ENCODE measurements at places on chromosomes 1 and 21.

DNA sequence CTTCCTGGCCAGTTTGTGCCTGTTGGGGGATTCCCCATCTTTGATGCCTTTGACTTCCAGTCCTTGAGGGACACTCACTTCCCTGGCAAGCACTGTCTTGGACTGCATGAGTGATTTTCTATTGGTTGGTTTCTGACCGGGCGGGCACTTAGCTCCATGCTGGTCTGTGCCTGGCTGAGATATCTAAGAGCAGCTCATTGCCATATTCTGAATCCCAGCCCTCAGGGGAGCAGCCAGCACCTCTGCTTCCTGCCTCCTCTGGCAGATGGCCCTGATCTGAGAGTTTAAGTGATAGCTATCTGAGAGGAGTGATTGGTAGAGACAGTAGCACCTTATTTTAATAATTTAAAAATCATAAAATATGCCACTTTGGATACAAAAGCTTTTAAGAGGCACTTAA, 52.5 kb downstream of the DISC1 start:
- DNase-seq: no peak

GRCh38 chr1:109759513-109760334, 4.0 kb downstream of the EPS8L3 start:
- no peak for DNase-seq

DNA sequence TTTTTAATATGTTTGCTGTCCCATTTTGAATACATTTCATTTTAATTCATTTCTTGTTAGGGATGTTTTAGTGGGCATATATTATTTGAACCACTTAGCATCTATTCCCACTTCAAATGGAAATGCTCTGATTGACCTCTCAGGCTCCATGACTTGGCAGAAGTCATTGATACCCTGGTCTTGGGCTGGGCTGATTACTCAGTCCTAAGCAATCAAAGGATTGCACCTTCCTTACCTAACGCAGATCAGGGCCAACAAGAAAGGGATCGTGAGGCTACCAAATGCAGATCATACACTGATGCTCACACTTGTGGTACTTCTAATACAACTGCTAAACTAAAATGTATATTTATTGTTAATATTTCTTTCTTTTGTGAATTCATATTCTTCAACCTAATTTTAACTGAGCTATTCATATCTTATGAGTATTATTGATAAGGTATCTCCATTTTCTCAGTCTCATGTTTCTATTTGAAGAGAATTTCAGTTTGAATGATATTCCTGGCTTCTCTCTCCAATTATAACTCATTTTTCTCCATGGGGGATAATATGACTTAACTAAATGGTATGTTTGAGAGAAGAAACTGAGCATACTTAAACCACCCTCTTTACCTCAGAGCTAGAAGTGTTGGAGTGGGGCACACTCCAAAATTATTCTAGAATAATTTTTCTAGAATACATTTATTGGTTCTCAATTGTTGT, 615.5 kb upstream of the ADAMTS5 start:
- no peak for DNase-seq

DNA sequence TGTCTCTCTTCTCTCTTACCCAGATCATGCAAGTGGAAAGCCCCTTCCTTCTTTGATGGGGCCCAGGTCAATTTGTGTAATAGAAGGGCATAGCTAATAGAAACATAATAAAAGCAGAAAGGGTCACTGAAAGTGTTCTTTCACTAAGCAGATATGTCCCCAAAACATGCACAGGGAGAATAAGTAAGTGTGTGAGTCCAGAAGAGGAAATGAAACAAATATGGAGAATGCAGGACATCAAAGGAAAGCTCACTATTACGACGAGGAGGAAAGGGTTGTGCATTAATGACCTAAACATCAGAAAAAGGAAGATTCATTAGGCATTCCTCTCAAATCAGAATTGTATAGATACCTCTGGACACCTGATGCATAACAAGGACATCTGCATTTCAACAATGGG, 81.4 kb upstream of the SMYD2 start:
- DNase-seq: no peak

DNA sequence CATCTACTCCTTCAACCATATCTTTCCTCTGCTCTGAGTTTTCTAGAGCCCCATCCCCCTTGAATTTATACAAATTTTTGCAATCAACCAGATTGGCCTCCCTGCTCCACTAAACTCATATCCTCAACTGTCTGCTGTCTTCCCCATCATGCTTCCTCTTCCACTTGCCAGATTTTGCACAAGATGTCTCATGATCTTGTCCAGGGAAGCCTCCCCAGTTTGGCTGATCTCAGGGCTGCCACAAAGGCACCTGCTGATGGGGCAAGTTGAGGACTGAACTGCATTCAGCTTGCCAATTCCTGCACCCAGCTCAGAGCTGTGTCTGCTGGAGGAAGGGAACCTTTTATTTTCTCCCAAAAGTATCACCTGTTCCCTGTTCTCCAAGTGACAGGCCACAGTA, 3.9 kb upstream of the KCNJ9 start:
- DNase-seq: no peak

- no peak for DNase-seq
Observed at GRCh38 chr1:201535046-201535918, 3.6 kb upstream of the NAV1 start.

- DNase-seq: no peak
Observed at GRCh38 chr1:89637496-89637895, 4.6 kb downstream of the LRRC8C start.

GRCh38 chr1:220684890-220685289, 5.3 kb upstream of the C1orf115 start:
- no peak for DNase-seq

GRCh38 chr1:162271972-162272371, 104.7 kb downstream of the SPATA46 start:
- no peak for DNase-seq

- DNase-seq: no peak
Observed at GRCh38 chr1:17791480-17791879, 36.3 kb downstream of the ACTL8 start.

DNA sequence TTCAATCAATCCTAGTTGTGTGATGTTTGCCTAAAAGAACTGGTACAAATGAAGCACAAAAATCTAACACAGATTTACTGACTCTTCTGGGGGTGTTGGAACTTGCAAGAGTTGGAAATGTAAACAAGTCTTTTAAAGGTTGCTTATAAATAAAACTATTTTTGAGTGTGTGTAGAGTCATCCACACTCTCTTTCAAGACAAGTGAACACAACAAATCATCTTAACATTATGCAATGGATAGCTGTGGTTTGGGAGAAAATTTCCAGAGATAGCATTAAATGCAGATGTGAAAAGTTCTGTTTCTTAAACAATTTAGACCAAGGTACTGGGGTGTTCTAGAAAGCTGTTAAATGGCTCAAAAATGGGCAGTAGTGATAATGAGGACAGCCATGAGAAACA, 28.7 kb downstream of the C1orf87 start:
- DNase-seq: no peak

DNA sequence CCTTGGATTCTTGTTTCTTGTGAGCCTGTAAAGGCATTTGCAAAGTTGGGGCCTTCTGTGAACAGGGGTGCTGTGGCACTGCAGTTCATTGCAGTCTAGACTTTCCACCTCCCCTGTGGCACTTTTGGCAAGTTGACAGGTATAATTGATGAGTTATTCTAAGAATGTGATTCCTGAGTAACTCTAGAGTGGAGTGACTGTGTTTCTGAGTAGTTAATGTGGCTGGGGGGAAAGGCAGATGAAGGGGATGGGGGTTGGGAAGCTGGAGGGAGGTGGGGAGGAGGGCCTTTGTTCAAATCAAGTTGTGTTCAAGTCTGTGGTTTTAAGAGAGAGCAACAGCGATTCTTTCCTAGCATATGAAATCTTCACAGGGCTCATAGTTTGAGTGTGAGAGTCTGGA, 32.9 kb downstream of the PBX1 start:
- no peak for DNase-seq

All from muscle of back (tissue), 13 donors.